Stimulated activated CD4-positive, alpha-beta T cell treated with anti-CD3 and anti-CD28 coated beads, Interleukin-2, amount 100 ng/mL, for 48 hours (primary cell): ENCODE measurements at places on chromosomes 7 and 10.

DNA sequence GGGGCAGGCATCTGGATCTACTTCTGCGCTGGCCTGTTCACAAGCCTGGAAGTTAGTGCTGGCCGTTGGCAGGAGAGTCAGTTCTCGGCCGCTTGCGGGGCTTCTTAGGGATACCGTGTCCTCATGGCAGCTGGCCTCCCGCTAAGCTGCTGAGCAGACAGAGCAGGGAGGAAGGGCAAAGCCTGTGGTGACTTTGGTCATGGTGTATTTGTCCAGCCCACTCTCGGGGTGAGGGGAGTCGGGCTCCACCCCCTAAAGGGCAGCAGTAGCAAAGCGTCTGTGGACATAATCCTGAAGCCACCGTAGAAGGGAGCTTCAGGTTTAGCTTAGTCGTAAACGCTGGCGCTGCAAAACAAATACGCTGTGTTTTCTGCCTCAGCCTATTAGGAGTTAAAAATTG is 12.2 kb downstream of the UBE3C start:
- DNase-seq: no peak

- no peak for DNase-seq
These were observed 51.3 kb upstream of the STEAP4 start for GRCh38 chr7:88357781-88358525.

DNA sequence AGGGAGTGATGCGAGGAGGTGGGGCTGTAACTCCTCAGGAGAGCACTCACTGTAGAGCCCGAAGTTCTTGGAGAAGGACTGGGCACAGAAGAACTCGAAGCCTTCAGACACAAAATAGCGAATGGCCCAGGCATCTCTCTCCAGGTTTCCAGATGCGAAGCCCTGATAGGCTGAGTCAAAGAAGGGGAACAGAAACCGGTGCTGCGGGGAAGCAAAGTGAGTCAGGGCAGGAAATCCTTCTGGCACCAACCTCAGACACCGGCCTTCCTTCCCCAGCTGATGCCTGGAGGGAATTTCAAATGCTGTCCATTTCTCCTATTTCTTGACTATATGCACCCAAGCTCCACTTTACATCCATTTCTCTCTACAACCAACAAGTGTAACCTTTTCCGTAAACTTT is 26.8 kb downstream of the GOT1 start:
- no peak for DNase-seq

DNA sequence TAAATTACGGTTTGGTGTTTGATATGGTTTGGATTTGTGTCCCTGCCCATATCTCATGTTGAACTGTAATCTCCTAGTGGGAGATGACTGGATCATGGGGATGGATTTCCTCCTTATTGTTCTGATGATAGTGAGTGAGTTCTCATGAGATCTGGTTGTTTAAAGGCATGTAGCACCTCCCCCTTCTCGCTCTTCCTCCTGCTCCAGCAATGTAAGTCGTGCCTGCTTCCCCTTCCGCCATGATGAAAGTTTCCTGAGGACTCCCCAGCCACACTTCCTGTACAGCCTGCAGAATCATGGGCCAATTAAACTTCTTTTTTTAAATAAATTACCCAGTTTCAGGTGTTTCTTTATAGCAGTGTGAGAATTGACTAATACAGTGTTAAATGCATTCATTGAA is 116.6 kb downstream of the DOCK4 start:
- no peak for DNase-seq

DNA sequence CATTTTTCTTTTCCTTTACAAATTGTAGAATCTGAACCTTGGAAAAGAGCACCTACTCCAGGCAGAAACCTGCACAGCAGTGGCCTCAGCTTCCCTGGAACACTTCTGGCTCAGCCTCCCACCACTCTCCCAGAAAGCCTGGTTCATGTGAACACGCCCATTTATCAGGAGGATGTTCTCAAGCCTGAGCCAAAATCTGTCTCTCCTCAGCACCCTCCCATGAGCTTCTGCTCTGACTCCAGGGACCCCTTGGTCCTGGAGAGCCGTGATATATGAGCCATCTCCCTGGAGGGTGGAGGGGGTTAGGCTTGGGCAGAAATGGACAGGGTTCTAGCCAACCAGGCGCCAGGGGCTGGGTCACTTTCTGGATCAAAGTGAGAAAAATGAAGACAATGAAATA is 10.1 kb downstream of the GDF2 start:
- DNase-seq: no peak

- DNase-seq: no peak
These were observed 81.1 kb upstream of the GTF2IRD1 start for GRCh38 chr7:74372511-74373111.

- DNase-seq: no peak
These were observed 48.5 kb upstream of the LAMB1 start for GRCh38 chr7:108051454-108051853.

- DNase-seq: no peak
These were observed 26.9 kb downstream of the CCDC6 start for GRCh38 chr10:59879363-59879913.

DNA sequence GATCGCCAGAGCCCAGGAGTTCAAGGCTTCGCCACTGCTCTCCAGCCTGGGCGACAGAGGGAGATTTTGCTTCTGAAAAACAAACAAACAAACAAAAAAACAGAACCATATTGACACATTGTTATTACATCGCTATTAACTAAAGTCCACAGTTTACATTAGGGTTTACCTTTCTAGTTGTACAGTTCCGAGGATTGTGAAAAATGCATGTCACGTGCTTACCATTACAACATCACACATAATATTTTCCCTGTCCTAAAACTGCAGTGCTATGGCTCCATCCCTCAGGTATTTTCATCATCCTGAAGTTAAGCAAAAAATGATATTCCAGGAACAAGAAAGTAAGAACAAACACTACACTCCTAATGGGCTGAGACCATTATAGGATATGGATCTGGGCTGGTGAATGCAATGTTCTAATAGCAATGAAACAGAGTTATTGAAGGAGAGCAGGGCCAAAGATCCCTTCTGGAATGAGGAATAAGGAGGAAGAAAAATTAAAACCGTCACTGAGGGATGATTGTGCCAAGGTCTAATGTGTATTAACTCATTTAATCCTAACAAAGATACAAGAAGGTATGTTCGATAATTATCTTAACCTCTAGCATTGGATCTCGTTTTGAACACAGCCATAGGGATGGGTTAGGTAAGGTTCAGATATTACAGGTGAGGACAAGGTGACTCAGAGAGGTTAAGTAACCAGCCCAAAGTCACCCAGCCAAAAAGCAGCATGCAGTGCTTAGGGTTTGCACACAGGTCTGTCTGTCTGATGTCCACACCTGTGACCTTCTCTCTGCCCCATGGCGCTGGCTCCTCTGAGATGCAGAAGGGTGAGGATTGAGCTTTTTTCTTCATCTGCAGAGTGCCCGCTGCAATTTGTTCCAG is 14.0 kb upstream of the CUX1 start:
- no peak for DNase-seq

DNA sequence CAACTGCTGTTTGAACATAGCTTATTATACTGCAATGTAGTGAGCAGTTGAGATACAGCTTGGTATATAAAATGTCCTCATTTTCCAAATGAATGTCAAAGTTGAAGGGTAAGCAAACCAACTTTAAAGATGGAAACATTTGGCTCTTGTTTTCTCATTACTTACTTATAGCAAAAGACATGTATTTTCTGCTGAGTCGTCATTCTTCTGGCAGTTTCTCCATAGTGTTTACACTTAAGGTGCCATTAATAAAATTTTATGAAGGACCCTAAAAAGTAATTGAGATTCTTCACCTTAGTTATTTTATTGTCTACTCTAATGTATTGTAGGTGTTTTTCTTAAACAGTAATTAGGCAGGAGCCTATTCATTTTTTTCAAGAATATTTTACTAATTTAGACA is 68.6 kb downstream of the INSYN2A start:
- no peak for DNase-seq

DNA sequence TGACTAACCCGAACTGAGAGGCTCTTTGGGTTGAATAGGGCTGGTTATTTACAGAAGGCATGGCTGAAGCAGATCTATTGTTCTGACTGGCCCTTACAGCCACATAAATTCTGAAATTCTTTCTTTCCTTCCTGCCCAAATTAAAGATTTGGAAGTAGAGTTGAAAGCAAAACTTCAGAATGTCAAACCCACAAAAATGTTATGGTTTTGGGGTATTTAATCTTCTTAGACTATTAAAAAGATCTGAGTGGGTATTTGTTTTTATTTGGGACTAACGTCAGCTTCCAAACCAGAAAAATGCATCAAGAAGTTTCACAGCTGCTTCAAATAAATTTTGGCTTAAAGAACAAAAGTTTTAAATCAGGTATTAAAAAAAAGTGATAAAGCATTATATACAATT is 124.5 kb downstream of the AHR start:
- DNase-seq: no peak

DNA sequence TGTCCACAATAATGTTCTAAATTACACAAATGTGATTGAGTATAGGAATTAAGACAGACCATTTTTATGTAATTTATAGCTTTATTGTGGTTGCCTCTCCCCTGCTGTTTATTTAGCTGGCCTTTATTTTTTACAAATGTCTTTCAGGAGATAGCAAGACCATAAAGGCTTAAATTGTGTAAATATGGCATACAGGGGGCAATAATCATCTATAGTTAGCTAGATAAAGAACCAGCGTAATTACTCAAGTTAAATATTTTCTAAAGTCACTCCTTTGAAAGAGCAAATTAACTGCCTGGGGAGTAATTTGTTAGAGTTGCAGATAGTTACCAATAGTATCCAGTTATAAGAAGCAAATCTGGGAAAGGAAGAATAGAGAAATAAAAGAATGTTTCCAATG is at the start of gene MALRD1:
MALRD1 (plus strand) TSS at position 313 of the 400 bp plus-strand sequence. CDS start 138 bp downstream, outside the sequence.
- DNase-seq: no peak

GRCh38 chr10:98620503-98620902 is 173.8 kb upstream of the HPS1 start:
- DNase-seq: no peak

DNA sequence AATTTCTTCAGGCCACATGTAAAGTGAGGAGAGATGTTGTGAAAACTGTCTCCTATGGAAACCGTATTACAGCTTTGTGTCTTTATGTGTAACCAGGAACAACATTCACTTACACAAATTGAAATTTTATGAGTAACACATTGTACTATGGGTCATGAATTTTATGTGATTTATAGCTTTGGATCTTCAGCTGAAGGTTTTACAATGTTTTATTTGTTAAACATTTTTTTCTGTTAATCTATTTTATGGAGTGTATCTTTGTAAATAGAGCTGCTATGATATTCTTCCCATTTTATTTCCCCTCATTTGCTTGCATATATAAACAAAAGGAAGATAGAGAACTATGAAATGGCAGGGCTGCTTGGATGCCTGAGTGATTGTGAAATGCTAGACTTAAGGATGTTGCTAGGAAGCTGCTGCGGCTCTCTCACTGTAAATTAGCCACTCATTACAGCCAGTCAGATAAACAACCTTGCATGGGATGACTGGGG is 104.5 kb upstream of the PCLO start:
- DNase-seq: no peak

DNA sequence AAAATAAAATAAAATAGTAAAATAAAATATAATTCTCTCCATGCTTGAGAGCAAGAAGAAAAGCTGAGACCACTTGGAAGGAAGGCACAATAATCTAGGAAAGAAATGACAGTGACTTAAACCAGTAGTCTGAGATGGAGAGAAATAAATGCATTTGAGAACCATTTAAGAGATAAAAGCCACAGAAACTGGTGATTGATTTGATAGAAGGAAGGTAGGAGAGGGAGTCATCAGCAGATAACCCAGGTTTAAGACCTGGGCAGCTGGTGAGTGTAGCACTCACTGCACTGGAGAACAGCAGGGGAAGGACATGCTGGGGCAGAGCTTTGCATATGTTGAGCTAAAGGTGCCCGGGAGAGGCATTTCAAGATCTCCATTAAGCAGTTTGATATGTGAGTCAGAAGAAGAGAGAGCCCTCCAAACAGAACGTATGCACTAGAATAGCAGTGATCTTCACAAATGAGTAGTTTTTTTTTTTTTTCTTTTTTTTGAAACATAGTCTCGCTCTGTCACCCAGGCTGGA is 268.0 kb downstream of the DYNC1I1 start:
- no peak for DNase-seq

DNA sequence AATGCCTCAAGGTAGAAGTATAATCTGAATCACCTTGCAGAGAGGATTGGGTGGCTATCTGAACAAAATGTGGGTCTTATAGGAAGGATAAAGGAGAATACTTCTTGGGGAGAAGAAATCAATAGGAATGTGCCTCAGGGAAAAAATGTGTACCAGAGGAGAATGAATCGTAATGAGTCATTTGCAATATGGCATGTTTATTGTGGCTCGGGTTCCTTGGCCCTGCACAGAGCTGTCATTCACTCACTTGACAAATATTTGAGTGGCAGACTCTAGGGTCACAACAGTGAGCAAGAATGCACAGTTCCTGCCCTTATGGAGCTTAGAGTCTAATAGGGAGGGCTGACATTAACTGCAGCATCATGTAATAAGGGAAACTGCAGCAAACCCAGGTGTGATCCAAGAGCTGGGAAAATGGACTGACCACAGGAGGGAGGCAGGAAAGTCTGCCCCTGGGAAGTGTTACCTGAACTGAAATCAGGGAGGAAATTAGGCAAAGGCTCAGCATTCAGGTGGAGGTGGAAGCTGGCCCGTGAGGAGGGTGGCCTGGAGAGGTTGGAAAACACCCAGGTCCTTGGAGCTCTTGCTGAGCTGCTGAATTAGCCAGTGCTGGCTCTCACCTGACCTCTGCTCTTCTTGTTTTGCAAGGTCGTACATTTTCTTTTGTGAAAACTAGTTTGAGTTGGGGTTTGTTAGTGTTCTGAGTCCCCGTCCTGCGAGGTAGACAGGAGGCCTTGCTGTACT is 203.9 kb downstream of the FRMD4A start:
- no peak for DNase-seq

DNA sequence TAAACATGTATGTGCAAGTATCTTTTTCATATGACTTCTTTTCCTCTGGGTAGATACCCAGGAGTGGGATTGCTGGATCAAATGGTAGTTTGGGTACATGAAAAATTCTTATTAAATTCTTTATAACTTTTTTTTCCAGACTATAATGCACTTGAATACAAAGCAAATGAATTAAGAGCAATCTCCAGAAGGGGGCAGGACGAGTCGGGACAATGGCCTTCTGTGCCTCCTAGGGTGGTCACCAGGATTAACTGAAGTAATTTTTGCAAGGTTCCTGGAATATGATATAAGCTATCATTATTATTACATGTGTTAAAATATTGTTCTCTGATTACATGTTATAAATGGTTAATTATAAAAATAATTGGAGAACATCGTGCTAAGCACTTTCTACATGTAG is 127.2 kb downstream of the PPP1R17 start:
- no peak for DNase-seq

- no peak for DNase-seq
These were observed 36.9 kb downstream of the GDI2 start for GRCh38 chr10:5776136-5776880.

DNA sequence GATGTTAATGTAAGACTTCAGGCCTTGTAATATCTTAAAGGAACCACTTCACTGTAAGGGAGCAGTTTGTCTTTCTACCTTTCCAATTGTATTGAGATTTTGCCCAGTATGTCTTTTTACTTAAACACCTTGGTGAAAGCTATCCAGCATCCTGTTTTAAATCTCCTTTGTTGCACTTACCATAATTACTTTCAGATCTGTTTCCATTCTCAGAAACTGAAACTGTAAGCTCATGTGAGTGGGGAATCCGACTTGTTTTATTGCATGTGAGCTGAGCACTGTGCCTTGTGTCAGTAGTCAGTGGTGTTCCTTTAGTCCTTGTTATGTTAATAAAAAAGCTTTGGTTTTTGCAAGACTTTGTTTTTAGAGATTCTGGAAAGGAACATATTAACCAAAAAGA is 42.2 kb downstream of the BMPR1A start:
- no peak for DNase-seq
